Stimulated activated CD8-positive, alpha-beta memory T cell treated with anti-CD3 and anti-CD28 coated beads, Interleukin-2, amount 100 ng/mL, for 48 hours (primary cell): ENCODE measurements at places on chromosomes 12 and 14.

DNA sequence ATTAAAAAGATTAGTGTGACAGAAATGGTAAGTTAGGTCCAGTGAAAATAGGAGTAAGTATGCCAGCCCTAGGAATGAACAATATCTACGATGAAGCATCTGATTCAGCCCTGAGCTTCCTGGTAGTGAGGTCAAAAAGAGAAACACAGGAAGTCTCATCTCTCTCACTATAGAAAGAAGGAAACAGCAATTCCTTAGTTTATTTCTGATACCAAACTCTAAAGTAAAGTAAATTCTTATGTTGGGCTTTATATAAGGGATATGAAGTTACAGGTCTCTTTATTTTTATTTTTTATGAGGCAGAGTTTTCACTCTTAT is 76.7 kb upstream of the RFLNA start:
- no peak for DNase-seq

DNA sequence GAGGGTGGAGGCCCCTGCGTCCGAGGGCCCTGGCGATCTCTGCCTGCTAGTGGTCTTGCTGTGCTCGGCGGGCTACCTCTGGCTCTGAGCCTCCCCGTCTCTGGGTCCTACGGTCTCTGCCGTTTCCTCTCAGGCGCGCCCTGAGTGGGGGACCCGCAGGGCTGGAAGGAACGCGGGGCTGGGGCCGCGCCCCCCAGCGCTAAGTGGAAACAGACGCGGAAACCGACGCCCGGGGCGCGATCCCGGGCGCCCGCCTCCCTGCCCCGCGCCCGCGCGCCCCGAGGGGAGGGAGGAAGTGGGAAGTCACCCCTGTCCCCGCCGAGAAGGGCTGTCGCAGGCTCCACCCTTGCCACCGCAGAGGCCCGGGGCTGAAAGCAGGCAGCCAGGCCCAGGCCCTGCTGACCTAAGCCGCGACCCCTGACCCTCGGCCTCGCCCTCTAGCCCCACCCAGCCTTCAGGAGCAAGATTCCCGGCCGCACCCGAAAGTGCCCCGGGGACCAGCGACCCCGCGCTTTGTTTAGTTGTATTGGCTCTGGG is 831 bp downstream of the CRIP1 start:
- DNase-seq: peak; percentile 43

DNA sequence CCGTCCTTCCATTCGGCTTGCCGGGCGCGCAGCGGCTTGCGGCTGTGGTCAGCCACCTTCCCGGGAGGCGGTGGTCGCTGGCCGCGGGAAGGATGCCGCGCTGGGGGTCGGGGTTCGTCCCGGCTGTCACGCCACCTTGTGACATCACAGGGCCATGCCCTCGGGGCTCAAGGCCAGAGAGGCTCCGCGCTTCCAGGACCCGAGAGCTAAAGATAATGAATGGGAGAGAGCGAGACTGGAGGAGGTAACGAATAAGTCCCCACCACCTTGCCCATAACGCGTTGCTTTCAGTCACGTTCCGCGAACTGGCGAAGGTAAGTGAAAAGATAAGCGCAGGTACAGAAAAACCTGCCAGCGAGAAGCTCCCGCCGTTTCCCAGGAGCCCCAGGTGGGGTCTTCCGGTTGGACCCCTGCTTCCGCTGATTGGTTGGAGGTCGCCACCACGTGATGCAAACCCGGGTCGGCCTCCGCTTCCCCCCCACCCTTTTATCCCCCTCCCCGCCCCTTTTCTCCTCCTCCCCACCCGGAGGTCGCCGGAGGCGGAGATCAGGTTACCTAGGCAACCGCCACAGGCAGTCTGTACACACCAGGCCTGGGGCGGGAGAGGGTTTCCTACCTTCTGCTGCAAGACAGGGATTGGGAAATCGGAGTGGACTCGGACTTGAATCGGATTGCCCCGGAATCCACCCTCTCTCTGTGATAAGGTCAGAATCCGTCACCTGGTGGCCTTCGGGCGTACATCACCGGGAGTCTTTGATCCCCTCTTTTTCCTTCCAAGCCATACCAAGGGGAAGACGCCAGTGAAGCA is at the start of gene LRRC9:
LRRC9 (plus strand) TSS at position 575 of the 808 bp plus-strand sequence.
- DNase-seq: no peak

DNA sequence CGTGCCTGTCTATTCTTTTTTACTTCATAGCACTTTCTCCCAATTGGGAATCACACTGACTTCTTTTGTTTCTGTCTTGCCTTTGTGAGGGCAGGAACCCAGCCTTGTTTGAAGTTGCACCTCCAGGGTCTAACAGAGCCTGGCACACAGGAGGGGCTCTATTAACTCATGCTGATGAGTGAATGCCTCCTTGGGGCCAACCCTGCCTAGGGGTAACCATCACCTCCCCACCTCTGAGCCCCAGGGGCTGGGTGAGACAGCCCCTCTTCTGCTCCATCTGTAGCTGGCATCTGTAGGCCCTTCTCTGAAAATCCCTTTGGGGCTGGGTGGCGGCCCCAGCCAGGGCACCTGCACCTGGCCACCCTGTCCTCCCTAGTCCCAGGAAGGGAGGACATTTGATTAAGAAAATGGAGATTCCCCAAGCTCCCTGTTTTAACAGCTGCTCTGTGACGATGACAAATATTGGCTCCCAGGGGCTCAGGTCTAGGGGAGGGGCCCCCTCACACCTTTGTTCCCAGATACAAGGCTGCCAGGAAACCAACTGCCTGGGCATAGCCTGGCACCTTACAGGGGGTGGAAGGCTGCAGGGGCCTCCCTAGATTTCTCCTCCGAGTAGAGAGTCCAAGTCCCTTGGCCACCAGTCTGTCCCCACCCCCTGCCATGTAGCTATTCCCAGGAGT is 11.8 kb downstream of the TAMALIN start:
- no peak for DNase-seq

DNA sequence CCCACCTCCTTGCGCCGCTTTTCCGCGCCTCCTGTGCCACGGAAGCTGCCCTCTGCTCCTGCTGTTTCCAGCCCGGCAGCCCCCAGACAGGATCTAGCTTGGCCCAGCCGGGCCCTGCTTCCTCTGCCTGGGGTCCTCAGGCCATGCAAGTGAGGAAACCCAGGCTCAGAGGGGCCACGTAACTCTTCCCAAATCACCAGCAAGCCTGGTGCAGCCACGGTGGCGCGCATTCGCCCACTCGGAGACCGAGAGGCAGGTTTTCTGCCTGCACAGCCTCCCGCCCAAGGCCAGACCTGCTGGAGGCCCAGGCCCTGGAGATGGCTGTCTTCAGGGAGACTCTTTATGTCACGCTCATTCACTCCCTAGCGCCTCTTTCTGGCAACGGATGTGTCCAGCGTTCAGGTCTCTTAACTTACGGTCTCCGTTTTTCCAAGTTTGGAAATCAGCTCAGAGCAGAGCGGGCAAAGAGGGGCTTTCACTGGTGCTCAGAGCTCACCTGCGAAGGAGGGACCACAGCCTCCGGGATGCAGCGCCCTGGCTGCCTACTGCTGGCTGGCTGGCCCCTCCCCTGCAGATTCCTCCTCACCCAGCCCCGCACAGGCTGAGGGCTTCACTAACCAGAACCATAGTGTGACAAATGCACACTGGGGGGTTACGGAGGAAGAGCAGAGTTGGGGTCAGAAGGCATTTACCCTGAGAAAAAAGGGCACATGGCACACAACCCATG is 20.6 kb upstream of the CEP170B start:
- no peak for DNase-seq

DNA sequence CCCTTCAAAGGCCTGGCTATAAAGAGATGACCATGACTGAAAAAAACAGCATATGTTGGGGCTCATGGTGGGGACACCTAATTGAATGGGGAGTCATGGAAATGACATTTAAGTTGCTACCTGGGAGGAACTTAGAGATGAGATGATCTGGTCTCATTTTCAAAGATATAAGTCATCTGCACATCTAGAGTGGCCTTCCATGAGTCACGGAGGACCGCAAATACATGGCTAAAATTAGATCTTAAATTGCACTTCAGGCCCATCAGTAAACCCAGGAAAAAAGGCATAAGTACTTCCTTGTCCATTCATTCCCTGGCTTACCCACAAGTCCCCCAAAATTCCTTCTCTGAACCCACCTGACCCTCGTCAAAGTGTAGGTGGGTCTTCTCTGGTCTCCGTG is 53.4 kb downstream of the SPTB start:
- DNase-seq: no peak

- DNase-seq: no peak
Observed at GRCh38 chr12:60263161-60263560, 667.3 kb downstream of the SLC16A7 start.

DNA sequence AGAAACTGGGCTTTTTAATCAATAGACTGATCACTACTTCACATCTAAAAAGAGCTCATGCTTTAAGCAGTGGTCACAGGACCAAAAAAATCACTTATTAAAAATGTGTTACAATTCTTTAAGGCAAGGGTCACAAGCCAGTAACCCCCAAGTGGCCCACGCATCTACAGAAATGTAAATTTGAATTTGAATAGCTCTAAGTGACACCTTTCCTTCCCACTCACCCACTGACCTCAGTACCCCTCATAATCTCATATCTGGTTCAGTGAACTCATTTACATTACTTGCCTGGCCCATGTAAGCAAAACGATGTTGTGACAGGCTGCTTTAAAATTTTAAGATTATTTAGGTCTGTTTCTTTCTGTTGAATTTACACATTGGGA is 27.4 kb downstream of the NELL2 start:
- DNase-seq: no peak

DNA sequence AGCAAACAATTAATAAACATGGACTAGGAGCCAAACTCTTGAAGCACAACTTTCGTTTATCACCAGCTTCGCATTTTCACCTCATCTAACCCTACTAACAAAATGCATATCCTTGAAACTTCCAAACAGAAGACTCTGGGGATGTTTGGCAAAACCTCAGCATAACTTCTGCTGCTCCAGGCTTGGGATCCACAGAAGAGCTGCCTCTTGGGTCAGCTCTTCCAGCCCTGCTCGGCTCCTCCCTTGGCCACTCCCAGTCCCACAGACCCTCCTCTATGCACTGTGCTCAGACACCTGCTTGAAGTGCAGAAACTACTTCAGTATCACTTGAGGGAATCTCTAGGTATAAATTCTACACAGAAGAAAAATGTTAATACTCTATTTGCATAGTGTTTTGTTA is 110.0 kb upstream of the AMIGO2 start:
- no peak for DNase-seq

DNA sequence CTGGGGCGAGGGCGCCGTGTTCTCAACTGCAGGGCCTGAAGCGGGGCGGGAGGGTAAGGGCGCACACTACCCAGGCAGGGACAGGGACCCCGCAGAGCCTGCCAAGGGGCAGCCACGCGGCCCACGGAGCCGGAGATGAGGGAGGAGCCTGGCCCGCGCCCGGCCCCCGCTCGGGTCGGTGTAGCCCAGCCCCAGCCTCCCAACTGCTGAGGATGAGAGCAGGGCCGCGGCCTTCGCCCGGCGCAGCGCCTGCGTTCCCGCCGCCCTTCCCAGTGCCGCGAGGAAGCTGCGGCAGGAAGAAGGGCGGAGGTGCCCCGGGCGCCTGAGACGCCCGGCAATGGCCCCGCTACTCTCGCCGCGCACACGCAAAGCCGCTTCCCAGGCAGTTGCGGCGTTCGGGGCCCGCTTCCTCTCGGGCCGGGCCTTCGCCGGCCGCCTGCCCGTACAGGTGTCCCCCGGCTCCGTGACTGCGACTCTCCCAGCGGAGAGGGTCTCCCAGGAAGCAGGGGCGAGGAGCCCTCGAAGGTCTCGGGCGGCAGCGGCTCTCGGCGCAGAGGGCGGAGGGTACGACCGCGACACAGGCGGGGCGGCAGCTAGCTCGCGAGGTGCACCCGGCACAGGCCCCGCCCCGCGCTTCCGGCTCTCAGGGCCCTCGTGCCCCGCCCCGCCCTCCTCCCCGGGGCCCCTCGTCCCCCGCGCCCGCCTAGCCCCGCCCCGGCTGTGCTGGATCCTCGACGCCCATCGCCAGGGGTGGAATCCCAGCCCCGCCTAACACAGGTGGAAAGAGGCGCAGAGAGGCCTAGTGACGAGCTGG is 24.8 kb upstream of the YY1 start:
- peak; percentile 90 for DNase-seq

GRCh38 chr14:75985618-75986438 is at the start of gene IFT43:
Gene IFT43, plus strand, starts transcription at chr14:75985763. Its CDS starts 24 bp downstream, at chr14:75985787.
- peak; percentile 80 for DNase-seq

DNA sequence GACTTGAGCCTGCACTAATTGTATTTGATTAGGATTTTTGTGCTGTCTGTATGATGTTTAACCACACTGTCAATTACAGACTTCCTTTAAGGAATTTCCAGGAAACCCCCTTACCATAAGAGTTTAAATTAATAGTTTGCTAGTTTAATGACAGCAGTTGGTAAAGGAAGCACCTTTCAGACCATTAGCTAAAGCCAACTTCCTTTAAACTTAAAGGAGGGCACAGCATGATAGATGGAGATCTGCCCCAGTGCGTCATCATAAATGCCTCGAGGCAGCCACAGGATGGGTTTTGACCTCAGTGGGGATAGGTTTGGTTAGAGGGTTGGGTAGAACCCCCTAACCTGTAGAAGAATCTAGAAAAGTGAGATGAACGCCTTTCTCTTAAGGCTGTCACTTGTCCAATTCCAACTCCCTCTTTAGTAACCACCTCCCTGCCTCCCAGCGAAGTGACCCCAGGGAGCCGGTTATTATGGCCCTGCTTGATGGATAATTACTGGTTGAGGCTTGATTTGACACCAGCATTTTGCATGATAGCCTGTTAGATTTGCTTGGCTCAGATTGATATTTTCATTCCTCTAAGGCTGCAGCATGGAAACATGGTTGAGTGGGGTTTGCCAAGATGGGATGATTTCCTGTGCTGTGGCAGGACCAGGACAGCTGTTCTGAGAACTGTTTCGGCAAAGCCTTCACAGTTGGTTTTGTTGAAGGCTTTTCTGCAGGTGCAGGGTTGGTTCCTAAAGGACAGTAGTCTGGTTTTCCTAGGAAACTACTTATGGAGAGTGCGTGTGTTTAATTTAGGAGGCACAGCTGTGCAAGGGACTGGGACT is 62.7 kb downstream of the CHST11 start:
- DNase-seq: no peak

- DNase-seq: no peak
Observed at GRCh38 chr12:55220725-55221124, at the start of gene OR10A7. Gene OR10A7, plus strand, starts transcription at chr12:55221025. Its CDS starts 0 bp downstream, at chr12:55221025.

GRCh38 chr12:50610171-50610570 is 105.4 kb downstream of the DIP2B start:
- DNase-seq: no peak

- DNase-seq: peak; percentile 15
Observed at GRCh38 chr12:116066381-116067230, 210.9 kb downstream of the MED13L start.

DNA sequence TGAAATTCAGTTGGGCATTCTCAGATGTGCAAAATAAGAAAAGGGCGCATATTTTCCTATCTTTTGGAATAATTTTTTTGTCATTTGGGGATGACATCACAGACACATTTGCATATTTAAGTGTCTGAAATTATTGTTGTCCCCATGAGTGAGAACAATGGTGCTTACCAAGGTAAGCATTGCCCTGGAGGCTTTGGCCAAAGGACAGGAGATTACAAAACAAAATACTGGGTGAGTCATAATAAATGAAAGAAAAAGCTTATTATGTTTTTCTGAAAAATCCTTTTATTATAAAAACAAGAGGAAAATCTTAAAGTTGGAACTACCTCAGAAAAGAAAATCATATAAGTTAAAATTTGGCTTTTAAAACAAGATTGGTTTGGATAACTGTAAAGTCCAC is 254.9 kb downstream of the BTG1 start:
- no peak for DNase-seq

GRCh38 chr12:13337791-13338190 is 141.3 kb downstream of the EMP1 start:
- DNase-seq: no peak
